Activated CD4-positive, alpha-beta T cell treated with anti-CD3 and anti-CD28 coated beads for 36 hours (primary cell): ENCODE measurements at places on chromosomes 1 and 21. TPM values are rescaled to one million over a fixed set of nuclear protein-coding genes. Genes with fewer than 3 reads are reported as not detected.

COL18A1 gene
- total RNA-seq = 8.0 TPM

LEFTY2 gene
- total RNA-seq = not detected

CASQ1 gene
- total RNA-seq = not detected

RGS7 gene
- total RNA-seq = not detected

ZSCAN20 gene
- 5.4 TPM for total RNA-seq

CD247 gene
- total RNA-seq = 149 TPM

ZMYM1 gene
- total RNA-seq = 5.7 TPM

EDARADD gene
- total RNA-seq = 2.8 TPM

VTCN1 gene
- not detected for total RNA-seq

C4BPA gene
- total RNA-seq = not detected

LMX1A gene
- total RNA-seq = not detected

KLF17 gene
- not detected for total RNA-seq

SORT1 gene
- 0.55 TPM for total RNA-seq

RHOU gene
- total RNA-seq = 1.2 TPM

SLC30A10 gene
- not detected for total RNA-seq

SCNM1 gene
- 90.8 TPM for total RNA-seq

ANKRD34A gene
- 6.1 TPM for total RNA-seq

MYOC gene
- not detected for total RNA-seq

HPDL gene
- total RNA-seq = 12.7 TPM

OR4F16 gene
- total RNA-seq = not detected

NBPF1 gene
- 6.2 TPM for total RNA-seq

KCNE2 gene
- total RNA-seq = not detected

THEM4 gene
- total RNA-seq = 23.9 TPM

PRKAA2 gene
- total RNA-seq = 0.02 TPM

KRTAP7-1 gene
- not detected for total RNA-seq

DNAI4 gene
- total RNA-seq = 3.6 TPM

CADM3 gene
- not detected for total RNA-seq

KCNQ4 gene
- 0.43 TPM for total RNA-seq

ASPM gene
- 47.8 TPM for total RNA-seq

PDC gene
- not detected for total RNA-seq

OR6Y1 gene
- not detected for total RNA-seq

C1orf94 gene
- total RNA-seq = not detected

FLG2 gene
- not detected for total RNA-seq

C4BPB gene
- 1.4 TPM for total RNA-seq

C1orf167 gene
- not detected for total RNA-seq

CD160 gene
- not detected for total RNA-seq

CDC7 gene
- 32.0 TPM for total RNA-seq

SPATA45 gene
- not detected for total RNA-seq

DYNLT5 gene
- not detected for total RNA-seq

F13B gene
- not detected for total RNA-seq

AADACL3 gene
- not detected for total RNA-seq

C8A gene
- not detected for total RNA-seq

RNU1-4 gene
- total RNA-seq = 2,291 TPM

WLS gene
- total RNA-seq = not detected

AMY1B gene
- total RNA-seq = not detected

FOXO6 gene
- total RNA-seq = not detected

MIXL1 gene
- not detected for total RNA-seq

NFASC gene
- total RNA-seq = 0.48 TPM

RGS5 gene
- total RNA-seq = 4.1 TPM

MAP10 gene
- total RNA-seq = 1.5 TPM

RCAN1 gene
- 10.0 TPM for total RNA-seq

RAB42 gene
- total RNA-seq = 0.09 TPM
